Globus pallidus (tissue), 1 donor: ENCODE measurements at places on chromosomes 4 and X.

- DNase-seq = no peak
Observed at GRCh38 chrX:99719140-99719539, 690.9 kb downstream of the PCDH19 start.

GRCh38 chr4:75015627-75016026 lies 82.7 kb downstream of the PARM1 start:
- no peak for DNase-seq

- DNase-seq = no peak
Observed at GRCh38 chr4:139457318-139457717, 3.4 kb downstream of the RAB33B start.

DNA sequence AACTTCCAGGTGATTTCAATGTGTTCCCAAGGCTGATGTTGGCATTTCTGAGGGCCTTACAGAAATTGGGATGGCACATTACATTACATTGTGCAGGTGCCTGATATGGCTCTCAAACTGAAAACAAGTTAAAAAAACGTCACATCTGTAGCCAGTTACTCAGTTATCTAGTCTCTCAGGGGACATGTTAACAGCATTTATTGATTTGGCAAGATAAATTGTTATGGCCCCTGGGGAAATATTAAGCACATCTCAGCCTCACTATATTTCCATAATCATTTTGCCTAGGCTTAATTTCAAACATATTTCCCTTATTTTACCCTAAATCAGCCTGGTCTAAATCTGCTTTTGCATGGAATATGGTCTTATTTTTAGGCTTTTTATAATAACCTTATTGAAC lies 290.0 kb downstream of the IL15 start:
- no peak for DNase-seq

DNA sequence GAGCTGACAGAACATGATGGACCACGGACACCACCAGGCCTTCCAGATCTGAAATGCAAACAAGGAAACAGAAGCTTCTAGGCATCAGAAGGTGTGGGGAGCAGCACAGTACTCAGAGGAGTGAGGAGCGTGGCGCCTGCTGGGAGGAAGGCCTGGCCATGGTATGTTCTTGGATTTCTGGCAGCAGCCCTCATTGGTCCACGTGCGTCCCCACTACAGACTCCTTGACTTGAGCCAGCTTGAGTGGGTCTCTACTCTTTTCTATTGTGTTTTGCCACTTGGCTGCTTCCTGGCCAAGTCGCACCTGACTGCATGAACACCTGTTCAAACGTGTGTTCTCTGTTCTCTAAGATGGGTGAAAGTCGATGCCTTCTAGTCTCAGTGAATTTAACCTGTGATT lies 18.0 kb downstream of the ZNF275 start:
- DNase-seq = no peak

DNA sequence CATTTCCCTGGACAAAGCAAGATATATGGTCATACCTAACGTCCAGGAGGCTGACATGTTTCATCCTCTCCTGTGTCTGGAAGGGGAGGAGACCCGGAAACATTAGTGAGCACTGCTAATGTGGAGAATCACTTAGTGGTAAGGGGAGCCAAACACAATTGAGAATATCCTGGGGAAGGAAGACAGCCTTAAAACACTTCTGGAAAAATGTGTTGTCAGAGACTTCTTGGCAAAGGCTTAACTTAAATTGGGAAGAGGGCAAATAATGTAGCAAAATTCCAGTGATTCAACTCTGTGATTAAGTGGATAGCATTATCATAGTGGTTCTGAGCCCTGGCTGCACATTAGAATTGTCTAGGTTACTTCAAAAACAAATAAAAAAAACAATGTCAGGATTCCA lies 39.5 kb downstream of the SPARCL1 start:
- DNase-seq = no peak

- no peak for DNase-seq
Observed at GRCh38 chrX:10174810-10175209, 18.0 kb downstream of the CLCN4 start.

- DNase-seq = peak; percentile 73
Observed at GRCh38 chr4:112889619-112890527, 159.6 kb upstream of the ANK2 start.

DNA sequence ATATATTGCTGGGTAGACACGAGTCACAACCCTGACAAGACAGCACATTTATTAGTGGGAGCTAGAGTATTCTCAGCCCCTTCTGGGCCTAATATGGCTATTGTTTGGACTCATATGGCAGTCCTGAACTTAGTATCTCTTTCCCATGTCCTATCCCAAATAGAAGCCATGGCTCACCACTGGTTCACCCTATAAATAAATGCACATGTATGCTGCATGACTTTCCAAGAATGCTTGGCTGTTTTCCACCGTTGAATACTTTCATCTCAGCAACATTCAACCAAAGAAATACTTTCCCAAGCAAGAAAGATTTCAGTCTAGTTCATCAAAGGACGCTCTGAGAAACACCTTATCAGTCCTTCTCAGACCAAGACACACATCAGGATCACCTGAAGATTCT lies 36.7 kb downstream of the SMPX start:
- DNase-seq = no peak

DNA sequence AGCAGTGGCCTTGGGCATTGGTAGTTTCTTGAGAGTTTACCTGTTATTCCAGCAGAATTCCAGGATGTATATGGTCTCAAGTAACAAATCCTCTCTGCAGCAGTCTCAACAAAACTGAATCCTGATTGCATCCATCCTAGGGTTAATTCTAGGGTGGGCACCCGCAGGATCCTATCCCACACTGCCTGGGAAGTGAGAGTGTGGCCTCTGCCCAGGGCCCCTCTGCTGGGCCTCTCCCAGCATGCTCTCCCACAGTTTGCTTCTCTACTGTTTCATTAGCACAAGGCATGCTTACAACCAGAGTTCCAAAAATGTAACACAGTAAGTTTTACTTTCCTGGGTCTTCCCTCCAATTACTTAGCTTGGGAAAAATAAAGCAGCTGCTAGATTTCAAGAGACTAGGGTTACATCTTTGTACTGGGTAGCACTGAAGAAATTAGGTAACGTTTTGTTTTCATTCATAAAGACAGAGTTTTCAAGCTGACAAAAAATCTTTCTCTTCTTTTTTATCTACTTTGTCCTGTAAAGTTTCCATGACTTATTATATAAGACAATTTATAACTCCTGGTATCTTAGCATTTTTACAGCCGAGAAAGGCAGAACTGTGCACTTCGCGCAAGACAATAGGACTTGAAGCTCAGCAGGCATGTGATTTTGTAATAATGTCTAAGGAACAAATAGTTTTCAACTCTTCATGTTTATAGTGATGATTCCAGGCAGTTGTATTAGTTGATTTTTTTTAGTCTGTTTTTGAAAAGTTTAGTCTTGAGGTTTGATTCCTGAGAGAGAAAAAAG lies 131.2 kb upstream of the PCDH18 start:
- DNase-seq = no peak

GRCh38 chr4:84957514-84958420 lies 8.7 kb downstream of the WDFY3 start:
- no peak for DNase-seq

DNA sequence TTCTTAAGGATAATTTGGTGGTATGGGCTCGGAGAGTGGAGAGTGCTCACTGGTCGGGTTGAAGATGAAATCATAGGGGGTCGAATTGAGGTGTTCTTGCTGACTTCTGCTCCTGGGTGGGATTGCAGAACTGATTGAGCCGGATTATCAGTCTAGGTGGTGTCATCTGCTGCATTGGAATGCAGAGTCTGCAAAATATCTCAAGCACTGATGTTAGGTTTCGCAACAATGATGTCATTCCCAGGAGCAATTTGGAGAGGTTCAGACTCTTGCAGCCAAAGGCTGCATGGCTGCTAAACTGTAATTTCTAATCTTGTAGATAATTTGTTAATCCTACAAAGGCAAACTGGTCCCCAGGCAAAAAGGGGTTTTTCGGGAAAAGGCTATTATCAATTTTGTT lies 67.7 kb downstream of the RHOH start:
- DNase-seq = no peak

GRCh38 chrX:72180539-72180938 lies 1.0 kb upstream of the PIN4 start:
- peak; percentile 6 for DNase-seq

DNA sequence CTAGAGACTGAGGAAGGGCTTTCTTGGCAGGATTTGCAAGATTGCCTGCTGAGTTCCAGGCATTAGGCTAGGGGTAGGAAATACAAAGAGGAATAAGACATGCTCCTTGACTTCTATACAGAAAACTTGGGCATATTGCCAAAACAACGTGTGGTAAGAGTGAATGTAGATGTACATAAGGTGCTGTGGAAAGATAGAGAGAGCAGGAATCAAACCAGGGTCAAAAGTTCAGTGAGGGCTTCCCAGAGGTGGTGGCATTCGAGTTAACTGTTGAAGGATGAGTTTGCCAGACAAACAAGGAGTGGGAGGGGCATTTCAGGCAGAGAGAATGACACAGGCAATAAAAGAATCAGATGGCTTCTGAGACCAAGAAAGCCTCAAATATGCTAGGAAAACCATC lies 187.9 kb downstream of the KDR start:
- DNase-seq = no peak

DNA sequence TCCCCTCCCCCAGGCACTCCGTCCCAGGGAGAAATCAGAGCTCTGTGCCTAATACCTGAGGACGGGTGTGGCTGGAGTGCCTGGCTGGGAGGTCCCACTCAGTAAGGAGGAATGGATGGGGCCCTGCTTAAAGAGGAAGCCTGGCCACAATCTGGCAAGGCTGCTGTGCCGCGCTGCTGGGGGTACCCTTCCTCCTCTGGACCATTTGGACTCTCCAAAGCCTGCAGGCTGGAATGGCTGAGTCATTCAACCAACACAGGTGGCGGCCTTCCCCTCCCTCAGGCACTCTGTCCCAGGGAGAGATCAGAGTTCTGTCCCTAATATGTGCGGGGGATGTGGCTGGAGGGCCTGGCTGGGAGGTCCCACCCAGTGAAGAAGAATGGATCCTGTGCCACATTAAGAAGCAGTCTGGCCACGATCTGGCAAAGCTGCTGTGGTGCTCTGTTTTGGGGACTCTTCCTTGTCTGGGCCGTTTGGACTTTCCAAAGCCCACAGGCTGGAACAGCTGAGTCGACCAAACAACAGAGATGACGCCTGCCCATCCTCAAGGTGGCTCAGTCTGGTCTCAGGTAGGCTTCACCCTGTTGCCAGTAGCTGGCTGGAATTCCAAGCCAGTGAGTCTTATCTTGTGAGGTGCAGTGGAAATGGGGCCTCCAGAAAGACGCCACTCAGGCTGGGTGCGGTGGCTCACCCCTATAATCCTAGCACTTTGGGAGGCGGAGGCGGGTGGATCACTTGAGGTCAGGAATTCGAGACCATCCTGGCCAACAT lies 127.3 kb upstream of the HUWE1 start:
- DNase-seq = no peak

DNA sequence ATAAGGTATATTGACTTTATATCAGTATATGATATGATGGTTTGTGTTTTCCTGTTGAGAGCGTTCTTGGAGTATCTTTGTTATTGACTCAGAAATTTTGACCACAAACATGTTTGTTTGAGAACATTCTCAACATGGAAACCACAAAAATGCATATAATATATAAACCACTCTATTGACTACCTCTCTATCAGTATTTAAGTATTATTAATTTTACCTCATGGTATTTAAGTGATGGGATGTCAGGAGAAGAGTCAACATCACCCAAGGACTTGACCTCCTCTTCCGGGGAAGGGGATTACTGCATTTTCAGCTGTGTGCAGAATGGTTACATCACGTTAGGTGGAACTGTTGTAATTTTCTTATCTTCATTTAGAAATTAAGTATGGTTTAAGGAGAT lies 54.3 kb upstream of the PUDP start:
- no peak for DNase-seq

- no peak for DNase-seq
Observed at GRCh38 chr4:33998291-33998690, 2246.0 kb downstream of the ARAP2 start.

GRCh38 chrX:31233941-31234496 lies 162.2 kb upstream of the FTHL17 start:
- DNase-seq = no peak

- DNase-seq = no peak
Observed at GRCh38 chr4:55636656-55636999, 530 bp upstream of the NMU start.

DNA sequence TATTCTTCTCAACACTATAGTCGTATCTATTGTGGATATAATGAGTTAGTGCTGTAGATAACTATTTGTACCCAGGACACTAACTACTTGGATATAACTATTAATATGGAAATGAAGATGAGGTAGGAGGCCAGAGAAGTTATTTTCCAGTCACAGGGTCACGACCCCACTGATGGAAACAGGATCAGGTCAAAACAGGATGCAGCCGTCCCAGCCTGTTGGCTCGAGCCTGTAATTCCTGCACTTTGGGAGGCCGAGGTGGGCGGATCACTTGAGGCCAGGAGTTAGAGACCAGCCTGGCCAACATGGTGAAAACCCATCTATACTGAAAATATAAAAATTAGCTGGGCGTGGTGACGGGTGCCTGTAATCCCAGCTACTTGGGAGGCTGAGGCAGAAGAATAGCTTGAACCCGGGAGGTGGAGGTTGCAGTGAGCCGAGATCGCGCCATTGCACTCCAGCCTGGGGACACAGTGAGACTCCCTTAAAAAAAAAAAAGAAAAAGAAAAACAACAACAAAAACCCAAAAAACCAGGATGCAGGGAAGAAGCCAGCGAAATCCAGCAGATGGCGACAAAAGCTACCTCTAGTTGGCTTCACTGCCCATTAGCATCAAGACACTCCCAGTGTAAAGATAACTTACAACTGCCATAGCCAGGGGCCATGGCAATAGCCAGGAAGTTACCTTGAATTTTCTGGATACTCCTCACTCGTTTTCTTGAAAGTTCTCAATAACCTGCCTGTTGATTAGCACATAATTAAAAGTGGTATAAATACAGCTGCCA lies 37.9 kb upstream of the NKAP start:
- DNase-seq = no peak

- no peak for DNase-seq
Observed at GRCh38 chr4:66777097-66777496, 768.2 kb downstream of the CENPC start.

DNA sequence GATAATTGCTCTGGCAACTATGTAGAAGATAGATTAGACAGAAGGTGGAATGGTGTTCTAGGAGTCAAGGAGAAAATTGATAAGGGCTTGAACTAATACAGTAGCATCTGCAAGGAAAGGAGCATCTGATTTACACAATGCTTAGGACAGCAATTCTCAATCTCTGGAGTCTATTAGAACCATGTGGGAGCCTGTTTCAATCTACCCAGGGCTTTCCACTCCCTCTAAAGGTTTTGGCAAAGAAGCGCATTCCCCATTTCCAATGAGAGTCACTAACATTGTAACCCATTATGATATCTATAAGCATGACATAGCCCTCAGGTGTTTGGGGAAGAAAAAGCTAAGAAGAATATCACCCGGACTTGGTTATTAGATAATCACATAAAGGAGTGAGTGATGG lies 168.2 kb downstream of the COL25A1 start:
- no peak for DNase-seq

DNA sequence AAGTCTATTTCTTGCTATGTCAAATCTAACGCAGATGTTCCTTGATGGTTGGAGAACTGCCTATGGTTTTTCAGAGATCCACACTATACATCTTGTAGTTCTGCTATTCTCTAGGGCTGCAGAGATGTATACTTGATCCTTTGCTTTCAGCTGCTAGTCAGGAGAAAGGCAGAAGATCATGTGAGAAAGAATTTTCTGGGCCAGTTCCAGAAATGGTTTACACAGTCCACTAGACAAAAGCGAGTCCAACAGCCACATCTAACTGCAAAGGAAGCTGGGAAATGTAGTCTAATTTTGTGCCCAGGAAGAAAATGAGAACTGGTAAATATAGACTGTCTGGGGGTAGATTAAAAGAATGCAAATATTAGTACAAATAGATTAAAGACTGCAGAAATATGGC lies 394.3 kb upstream of the SLIT2 start:
- DNase-seq = no peak

GRCh38 chrX:11952176-11952720 lies 186.0 kb upstream of the FRMPD4 start:
- no peak for DNase-seq
